Stimulated activated CD8-positive, alpha-beta memory T cell treated with anti-CD3 and anti-CD28 coated beads, Interleukin-12 subunit alpha, Interleukin-12 subunit beta, amount 100 ng/mL, for 1 hour (primary cell): ENCODE measurements at places on chromosomes 11 and 22.

GRCh38 chr22:40326905-40327735, 19.2 kb upstream of the ADSL start:
- DNase-seq = no peak

DNA sequence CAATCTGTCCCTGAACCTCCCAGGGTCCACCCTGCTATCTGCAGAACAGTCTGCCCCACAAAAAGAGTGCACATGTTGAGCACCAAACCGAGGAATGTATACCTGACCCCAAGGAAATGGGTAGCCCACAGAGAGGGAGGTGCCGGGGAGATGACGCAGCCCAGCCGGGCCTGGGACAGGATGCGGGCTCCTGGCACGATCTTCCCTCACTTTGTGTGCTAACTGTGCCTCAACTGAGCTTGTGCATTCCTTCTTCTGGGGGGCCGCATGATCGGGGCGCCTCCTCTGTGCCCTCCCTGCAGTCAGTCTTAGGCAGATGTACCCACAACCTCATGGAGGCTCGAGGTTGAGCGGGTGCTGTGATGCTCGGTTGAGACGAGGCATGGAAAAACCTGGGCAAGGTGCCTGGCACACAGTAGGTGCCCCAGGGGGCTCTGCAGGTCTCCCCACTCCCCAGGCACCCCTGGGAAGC, 2.4 kb downstream of the GAS2L1 start:
- no peak for DNase-seq

- no peak for DNase-seq
Measured at GRCh38 chr11:119696378-119697222, 32.4 kb downstream of the NECTIN1 start.

GRCh38 chr11:112795911-112796649, 165.1 kb upstream of the NCAM1 start:
- DNase-seq = no peak

DNA sequence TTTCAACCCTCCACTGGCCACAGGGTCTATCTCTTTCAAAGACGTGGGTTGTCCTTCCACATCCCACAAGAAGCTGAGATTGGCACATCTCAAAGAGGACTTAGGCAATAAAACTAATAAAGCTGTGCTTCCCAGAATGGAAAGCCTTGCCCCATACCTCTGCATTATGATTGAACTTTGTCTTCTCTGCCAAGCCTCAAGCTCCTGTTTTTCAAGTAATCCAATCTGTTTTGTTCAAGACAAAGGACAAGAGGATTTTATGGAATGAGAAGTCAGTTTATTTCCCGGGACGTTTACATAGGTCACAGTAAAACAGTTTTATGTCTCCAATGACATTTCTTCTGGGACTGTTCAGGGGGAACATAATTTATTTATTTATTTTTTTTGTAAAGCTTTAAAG, 108.4 kb downstream of the GALNT18 start:
- no peak for DNase-seq

DNA sequence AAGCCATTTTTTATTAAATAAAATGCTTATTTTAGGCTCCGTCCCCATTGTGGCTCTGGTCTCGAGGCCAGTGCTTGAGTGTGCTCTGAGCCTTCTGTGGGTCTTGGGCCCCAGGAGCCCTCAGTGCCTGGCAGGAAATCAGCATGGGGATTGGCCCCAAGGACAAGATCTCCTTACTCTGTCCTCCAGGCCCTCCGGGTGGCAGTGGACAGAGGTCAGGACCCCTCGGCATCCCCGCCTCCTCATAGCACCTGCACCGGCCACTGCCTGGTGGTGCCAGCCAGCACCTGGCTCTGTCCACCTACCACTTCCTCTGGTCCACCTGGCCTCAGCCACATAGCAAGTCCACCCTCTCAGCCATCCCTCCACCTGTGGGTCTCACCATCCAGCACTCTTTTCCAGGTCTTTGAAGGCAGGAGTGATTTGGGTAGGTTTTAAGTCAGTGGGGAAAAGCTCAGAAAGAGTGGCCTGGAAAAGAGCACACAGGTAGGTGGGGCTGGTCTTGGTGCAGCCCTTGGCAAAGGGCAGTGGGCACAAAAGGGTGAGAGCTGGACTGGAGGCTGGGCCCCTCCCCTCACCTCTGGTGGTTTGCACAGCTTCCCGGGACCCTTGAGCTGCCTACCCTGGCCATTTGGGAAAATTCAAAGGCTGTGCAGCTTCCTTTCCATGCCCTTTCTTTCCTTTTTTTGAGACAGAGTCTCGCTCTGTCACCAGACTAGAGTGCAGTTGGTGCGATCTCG, 3.5 kb downstream of the CLDN5 start:
- no peak for DNase-seq

DNA sequence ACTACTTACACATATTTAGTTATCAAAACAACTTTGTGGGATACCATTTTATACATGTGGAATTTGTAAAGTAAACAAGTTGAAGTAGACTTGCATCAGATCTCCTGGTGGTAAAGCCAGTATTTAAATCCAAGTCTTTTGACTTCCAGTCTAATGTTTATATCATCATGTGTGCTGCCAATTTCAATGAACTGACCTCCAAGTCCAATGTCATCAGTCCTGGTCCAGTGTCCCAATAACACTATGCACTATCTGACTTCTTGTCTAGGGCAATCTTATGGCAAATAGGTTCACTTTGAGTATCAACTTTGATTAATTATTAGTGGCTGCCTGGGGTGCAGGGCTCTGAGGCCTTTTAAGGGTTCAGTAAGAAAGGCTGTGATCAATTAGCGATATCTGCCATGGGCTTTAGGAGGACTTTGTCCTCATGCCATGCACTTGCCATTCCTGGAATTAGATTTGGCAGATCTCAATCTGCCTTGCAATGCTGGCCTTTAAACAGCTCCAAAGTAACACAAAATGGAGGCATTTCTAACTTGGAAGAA, 9.6 kb upstream of the PTS start:
- DNase-seq = no peak

GRCh38 chr11:74139151-74139918, 31.5 kb downstream of the C2CD3 start:
- no peak for DNase-seq

DNA sequence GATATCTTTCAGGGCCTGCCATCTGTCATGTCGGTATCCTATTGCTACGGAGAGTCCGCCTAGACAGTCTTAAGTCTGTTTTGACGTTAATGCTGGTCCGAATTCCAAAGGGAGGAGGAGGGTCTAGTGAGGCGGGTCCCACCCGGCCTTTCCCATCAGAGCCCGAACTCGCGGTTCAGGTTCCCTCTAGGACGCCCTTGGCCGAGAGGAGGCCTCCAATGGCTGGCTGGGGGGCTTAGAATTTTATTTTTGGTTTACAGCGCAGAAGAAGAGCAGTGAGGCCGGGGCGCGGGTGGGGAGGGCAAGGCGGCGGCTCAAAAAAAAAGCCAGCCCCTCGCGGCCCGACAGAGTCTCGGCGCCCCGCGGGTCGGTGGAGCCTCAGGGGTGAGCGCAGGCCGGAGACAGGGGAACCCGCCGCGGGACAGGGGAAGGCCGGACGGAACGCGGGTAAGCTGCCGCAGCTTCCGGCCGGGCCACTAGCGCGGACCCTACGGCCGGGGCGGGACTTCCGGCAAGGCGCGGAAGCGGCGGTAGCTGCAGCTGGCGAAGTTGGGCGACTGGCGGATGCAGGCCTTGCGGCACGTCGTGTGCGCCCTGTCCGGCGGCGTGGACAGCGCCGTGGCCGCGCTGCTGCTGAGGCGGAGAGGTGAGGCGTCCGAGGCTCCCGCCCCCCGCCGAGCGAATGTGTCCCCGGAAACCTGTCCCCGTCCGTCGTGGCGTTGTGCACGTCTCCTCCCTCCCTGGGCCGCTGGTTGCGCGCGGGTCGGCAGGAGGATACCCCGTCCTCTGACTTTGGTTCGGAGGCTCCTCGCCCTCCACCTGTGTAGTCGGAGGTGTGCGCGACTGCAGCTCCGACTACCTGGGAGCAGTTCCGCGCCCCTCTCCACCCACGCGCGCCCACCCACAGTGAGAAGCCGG, at the start of gene TRMU:
TSS of gene TRMU (plus strand) at position 514 of the 918 bp plus-strand sequence. CDS start at position 565, 51 bp downstream.
- DNase-seq = peak; percentile 37

- DNase-seq = no peak
Measured at GRCh38 chr11:102010776-102011494, 36.3 kb upstream of the CFAP300 start.
